IPS DF 19.7 (cell line): ENCODE measurements at places on chromosomes 1 and 21.

DNA sequence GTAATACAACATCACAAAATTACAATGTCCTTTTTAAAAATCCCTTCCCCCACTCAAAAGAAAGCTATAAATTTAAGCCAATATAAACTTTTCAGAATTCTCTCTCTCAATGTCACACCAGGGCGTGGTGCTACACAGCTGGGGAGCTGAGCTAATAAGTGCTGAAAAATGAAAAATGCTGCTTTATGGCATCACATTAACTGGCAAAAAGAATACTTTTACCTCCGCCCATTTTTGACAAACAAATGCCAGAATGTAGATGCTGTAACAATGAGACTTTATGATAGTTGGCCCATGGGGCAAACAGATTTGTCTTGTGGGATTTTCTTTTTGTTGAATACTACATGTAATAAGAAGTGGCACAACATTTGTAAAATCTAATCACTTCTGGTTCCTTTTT, 12.7 kb upstream of the LYPLAL1 start:
- no peak for DNase-seq

DNA sequence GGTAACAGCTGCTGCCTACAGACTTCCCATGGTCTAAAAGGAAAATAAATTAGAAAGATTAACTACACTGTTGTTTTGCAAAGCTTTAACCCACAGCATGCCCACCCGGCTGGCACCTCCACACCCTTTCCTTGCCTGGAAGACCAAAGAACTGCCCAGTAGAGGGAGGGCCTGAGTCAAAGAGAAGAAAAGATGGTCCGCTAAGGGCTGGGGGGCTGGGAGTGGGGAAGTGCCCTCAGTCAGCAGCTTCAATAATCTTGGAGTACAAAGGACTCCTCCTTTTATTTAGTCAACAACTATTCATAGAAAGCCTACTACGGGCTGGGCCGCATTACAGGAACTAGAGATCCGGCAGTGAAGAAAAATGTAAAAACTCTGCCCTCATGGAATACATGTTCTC, 40.6 kb downstream of the ERI3 start:
- DNase-seq: no peak

DNA sequence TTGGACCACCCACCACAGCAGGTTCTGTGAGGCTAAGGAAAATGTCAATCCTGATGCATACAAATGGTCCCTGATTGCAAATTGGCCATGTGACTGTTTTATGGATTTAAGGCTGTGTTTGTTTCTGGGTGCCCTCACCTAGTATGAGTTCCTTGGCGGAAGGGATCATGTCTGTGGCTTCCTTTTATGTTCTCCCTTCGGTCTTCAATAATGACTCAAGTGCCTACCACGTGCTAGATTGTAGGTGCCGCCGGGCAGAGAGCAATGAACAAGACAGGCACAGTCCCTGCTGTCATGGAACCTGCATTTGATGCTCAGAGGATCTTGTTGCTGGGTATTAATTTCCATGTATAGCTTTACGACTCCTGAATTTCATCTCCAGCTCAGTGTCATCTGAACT, 9.8 kb upstream of the VWA5B1 start:
- DNase-seq: no peak

- no peak for DNase-seq
Measured at GRCh38 chr1:53166912-53167311, 24.5 kb upstream of the SLC1A7 start.

- peak; percentile 50 for DNase-seq
Measured at GRCh38 chr1:76510672-76511557, 356.4 kb upstream of the ST6GALNAC5 start.

- no peak for DNase-seq
Measured at GRCh38 chr1:40341491-40342380, 24.6 kb upstream of the COL9A2 start.
